ENCODE measurements at places on chromosomes 3 and 15.

- DNase-seq, result no peak
Observed at GRCh38 chr3:110815008-110815583, 256.5 kb upstream of the NECTIN3 start.

DNA sequence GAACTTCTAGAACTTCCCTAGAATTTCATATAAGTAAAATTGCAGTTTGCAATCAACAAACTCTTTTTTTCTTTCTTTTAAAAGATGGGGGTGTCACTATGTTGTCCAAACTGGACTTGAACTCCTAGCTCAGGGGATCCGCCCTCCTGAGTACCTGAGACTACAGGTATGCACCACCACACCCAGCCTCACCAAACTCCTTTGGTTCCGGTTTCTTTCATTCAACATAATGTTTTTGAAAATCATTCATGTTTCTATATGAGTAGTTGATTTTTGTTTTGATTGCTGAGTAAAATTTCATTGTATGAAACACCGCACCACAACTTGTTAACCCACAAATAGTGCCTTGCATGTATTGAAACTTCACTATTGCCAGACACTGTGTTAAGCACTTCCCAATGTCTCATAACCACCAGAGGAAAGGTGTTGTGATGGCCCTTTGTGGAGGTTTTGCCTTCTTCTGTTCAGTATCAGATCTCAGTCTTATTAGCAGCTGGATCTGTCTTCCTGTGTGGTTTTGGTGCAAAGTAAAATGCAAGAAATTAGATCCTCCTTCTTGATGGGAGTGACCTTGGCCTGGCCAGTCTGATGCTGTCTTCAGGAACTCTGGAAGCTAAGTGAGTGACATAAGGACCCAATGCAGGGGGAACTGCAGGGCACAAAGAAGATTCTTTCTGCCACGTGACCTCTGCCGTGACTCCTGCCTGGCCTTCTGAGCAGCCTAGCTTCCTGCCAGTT lies 78.8 kb upstream of the UBE2E1 start:
- DNase-seq, result peak; percentile 76

DNA sequence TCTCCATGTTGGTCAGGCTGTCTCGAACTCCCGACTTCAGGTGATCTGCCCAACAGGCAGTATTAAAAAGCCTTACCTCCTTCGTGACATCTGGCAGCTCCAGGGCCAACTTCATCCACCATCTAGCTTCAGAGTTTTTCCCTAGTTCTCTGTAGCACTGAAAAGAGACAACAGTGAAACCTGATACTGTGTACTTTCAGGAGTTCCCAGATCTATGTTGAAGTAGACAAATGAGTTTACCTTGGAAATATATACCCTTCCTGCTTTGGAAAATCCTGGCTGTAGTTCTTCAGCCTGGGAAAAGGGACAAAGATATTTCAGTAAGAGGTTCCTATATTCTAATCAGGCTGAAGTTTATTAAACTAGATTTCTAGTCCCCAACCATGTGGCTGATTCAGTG lies 18.0 kb downstream of the RMDN3 start:
- DNase-seq, result no peak

DNA sequence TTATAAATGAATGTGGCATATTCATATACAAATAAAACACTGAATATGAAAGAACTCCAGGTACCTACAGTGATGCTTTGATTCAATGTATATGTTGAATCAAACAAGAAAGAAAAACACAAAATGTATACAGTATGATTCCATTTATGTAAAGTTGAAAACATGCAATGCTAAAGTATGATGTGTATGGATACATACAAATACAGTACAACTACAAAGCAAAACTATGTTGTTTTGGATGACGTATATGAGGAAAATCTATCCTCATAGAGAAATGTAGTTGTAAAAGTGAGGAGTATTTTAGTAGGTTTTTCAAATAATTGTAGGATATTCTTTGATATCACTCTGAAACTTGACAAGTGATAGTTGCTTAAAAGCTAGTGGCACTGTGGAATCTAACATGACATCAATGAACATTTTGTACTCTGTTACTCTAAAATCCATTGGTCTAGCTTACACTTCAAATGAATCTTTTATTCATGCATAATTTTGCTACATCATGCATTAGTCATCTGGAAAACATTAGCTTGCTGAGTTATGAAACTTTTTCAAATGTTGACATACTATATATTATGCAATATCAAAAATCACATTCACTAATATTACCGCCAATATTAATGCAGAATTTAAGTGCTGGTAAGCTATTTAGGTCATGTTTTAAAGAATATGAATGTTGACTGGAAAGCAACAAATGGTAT lies 278.1 kb upstream of the CHRNA7 start:
- no peak for DNase-seq

DNA sequence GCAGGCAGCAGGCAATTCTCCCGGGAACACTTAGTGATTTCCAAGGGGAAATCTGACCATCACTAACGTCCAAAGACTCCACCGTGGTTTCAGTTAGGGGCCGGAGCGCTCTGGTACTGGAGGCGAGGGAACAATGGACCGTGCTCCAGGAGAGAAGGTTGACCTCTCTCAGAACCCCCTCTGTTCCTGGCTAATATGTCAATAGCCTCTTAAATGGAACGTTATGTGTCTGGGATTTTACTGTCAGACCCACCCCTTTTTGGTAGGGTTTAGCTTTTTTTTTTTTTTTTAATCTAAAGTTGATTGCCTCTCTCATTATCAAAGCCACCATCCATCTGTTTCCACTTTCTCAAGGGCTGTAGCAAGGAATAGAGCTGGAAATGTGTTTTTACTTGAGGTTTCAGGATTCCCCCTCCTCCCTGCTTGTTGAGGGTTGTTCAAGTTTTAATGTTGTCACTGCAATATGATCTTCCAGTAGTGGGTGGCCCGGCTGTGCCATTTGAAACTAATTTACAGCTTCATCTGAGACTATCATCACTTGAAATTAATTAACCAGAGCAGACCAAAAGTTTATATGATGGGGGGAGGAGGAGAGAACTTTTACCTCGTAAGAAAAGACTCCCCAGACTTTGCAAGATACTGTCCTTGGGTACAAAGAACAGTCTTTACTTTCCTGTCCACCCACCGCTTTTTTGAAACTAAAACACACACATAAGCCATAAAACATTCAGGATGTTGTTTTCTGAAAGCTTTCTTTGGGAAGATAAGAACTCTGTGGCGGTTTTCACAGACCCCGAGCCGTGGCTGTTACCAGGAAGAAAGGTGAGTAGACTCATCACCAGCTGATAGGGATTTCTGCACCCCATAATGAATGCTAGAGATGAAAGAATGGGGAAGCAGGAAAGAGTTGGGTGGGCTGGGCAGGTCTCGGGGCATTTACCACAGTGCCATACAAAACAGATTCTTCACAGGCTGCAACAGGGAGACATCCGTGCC lies 187.8 kb downstream of the UACA start:
- no peak for DNase-seq

DNA sequence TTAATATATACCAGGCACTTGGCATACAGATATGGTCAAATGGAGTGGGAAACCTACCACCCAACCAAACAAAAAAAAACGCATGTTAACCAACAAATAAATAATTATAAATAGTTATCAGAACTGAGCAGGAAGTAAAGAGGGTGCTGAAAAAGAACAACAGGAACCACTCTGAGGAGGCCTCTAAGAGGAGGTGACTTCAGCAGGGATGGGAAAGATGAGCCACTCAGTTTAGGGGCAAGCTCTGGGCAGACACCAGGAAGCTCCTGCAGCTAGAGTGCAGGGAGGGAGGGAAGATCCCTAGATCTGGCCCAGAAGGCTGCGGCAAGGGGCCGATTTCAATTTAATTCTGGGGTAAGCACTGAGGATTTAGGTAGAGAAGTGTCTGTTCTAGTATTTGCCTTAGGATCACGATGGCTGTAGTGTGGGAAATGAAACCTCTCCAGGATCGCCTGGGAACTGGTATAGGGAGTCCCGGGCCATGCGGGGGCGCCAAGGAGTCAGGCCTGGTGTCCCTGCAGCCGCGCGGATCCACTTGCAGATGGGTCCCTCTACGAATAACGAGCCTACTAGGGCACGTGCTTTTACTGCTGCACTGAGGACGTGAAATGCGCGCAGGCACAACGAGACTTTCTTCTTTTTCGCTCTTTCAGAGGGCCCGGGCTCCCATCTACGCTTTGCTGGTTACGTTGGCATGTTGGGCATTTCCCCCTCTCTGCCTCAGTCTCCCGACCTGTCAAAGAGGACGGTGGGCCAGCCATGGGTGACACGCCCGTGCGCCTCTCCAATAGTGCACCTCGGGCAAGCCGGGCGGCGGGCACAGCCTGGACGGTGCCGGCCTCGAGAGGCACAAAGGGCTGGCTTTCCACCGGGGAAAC lies 1.5 kb upstream of the LIMD1 start:
- peak; percentile 97 for DNase-seq

DNA sequence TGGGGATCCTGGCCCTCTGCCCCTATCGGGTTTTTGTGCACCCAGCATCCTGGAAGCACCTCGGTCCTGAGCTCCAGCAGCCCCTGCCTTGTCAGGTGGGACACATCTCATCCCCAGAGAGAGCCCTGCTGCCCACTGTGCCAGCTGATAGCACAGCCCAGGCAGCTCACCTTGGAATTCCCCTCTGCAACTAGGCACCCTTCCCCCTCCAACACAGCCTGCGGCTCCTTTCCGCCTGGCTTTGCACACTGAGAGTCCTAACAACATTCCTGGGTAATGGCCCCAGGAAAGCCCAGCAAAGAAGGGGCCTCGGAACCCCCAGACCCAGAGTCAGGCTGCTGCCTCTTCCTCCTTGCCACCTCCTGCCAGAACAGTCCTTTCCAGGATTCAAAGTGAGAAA lies 5.9 kb downstream of the HCN4 start:
- DNase-seq, result no peak

DNA sequence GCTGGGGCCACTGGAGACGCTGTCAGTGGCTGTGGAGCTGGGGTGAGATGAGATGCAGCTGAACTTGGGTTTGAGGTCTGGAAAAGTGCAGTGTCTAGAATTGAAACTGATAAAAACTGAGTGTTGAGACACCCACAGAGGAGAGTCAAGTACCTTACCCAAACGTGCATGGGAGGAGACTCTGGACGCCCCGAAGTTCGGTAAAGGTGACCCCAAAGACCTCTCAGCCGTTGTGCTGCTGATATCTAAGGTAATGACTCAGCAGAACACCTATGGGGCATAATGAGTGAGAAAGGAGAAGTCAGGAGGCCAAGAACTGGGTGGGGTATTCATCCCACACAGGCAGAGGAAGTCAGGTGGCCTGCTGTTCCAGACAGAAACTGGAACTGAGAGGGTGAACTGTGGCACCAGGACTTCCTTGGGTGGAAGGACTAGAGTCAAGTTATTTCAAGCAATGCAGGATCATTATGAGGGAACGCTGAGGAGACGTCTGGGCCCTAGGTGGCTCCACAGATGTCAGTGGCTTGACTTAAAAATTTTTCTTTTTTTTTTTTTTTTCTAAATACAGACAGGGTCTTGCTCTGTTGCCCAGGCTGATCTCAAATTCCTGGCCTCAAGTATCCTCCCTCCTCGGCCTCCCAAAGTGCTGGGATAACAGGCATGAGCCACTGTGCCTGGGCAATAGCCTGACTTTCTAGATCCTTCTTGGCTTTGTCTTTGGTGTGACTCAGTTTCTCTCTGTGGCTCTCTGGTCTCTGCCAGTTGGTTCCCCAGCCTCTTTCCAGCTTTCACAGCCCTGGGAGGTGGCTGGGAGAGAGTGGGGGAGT lies 67.6 kb upstream of the GCNT3 start:
- no peak for DNase-seq

GRCh38 chr15:91320101-91320500 lies 220.0 kb downstream of the SV2B start:
- no peak for DNase-seq

DNA sequence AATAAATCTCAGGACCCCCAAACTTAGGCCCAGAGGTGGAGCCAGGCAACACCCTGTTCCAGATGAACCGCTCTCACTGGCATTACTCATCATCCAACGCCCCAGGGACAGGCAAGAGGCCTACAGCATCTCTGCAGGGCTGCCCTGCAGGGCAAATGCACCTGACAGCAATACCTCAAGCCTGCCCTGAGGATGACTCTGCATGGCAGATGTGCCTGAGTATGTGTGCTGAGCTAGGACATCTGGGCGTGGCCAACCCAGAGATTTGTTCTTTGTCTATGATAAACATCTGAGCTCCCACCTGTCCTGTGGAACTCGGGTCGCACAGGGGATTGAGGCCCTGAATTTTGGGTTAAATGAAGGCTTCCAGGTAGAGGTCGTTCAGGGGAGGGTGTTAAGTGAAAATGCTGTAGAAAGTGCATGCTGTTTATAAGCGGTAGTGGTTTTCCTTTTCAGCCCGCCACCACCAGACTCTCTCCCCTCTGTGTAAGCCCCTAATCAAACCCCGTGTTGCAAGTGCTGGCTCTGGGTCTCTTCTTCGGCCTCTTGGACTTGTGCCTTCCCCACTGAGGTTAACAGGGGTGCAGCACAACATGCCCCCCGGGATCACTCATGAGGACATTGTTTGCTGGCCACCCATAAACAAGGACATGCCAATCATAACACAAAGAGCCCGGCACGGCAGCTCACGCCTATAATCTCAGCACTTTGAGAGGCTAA lies 92.3 kb downstream of the ATP10A start:
- DNase-seq, result no peak

GRCh38 chr3:54783611-54784010 lies 144.2 kb downstream of the LRTM1 start:
- DNase-seq, result no peak
